Kidney tubule cell (primary cell): ENCODE measurements at places on chromosomes 5 and 9.

DNA sequence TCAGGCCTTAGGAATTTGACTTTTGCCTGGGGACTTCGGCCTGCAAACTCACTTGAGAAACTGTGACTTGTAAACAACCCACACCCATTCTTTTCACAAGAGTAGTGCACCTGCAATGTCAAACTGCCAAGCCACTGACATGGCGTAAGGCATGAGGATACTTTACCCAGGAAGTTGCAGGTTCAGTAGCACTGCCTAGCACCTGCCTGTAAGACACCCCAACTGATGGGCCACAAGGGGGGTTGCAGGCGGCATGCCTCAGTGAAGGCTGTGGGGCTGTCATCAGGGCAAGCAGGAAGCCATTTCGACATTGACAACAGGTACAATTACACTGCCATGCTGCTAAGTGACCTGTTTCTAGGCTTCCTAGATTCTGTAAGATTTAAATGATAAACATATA is 41.3 kb upstream of the RASGEF1C start:
- no peak for DNase-seq

- no peak for DNase-seq
These were observed 272.0 kb upstream of the ACTBL2 start for GRCh38 chr5:57754616-57755015.

DNA sequence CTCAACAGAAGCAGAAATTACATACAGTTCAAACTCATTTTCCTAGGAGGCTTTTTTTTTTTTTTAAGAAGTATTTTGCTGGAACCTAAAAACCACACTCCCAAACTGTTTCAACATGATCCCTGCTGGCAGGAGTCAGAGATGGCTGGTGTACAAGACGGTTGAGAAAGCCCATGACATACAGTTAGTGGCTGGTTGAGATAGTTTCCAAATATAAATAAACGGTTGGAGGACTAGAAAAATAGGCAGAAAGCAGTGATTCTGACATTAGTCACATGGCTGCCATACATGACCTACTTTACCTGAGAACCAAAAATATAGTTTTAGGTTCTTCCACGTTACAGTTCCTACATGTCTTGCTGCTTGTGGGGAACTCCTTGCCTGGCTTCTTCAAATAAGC is 31.7 kb upstream of the BASP1 start:
- no peak for DNase-seq

- DNase-seq, result no peak
These were observed 114.3 kb upstream of the BOD1 start for GRCh38 chr5:173730632-173731298.

DNA sequence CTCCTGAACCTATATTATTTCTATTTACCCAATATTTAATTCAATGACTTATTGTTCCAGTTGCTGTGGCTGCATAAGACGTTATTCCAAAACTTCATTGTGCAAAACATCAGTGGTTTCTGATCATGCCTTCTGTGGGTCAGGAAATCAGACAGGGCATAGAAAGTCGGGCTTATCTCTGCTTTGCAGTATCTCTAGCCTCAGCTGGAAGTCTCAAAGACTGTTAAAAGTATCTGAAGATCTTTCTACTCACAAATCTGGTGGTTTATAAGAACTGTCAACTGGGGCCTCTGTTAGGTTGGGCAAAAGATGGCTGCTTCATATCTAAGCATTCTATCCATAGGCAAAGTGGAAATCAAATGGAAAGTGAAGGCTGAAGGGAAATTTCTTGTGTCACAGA is 687.7 kb upstream of the ARRDC3 start:
- no peak for DNase-seq

DNA sequence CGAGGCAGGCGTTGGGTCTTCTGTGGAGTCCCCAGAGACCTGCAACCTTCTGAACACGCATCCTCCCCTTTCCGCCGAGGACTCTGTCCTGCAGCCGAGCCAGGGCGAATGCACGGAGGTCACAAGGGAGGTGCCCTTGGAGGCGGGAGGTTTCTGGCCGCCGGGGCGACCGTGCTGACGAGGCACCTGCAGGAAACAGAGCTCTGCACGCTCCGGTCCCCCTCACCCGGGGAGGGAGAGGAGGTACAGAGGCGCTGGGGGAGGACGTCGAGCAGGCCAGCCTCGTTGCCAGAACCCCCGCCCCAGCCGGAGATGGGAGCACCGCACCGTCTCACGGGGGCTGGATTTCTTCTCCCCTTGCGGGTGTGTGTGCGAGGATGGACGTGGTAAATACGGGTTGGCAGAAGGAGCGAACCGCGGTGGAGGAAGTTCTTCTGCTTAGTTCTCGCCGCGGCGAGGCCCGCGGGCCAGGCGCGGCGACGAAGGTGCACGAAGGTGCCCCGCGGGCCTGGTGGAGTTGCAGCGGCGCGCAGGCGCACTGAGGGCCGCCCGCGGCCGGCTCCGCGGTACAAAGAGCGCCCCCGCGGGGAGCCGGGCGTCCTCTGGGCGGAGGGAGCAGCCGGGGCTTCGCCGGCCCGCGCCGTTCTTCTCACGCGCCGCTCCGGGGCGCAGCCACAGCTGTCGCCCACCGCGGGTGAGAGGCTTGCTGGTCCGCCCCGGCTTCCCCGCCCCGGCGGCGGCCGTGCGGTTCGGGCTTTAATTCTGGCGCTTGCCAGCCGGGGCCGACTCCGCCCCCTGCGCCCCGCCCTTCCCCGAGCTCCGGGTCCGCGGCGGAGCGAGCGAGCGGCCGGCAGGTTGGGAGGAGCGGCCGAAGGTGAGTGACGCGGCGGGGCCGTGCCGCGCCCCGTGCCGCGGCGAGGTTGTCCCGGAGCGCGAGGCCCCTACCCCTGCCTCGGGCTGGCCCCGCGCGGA is 289.5 kb downstream of the DOCK8 start:
- DNase-seq, result peak; percentile 89

GRCh38 chr9:105144076-105144475 is 100.4 kb upstream of the SLC44A1 start:
- no peak for DNase-seq

DNA sequence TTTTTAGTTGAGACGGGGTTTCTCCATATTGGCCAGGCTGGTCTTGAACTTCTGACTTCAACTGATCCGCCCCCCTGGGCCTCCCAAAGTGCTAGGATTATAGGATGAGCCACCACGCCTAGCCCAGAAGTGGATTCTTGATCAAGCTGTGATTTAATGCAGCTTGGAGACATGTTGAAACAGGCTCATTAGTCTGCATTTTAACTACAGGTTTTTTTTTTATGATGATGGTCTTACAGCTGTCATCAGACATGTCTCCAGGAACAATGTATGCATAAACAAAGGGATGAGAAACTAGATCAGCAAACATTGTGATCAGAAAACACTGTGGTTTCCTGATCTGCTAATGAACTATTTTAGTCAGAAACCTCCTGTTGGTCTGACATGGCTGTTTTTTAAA is 30.0 kb upstream of the PLPP1 start:
- no peak for DNase-seq

DNA sequence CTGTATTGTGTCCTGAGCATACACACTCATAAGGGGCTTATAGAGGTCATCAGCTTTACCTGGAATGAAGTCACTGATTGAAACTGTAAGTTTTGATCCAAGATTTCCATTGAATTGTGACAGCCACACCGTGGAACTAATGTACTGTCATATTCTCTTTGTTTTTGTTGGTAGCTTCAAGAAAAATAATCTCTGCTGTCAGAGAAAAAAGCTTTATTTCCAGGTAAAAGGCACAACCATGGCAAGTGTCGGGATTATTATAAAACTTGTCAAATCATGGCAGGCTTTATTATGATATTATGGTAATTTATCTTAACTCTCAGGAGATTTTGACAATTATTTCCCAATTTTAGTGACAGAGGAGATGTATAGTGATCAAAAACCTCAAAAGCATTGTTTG is 191.2 kb downstream of the FAM170A start:
- DNase-seq, result no peak

- DNase-seq, result peak; percentile 37
These were observed 154.6 kb downstream of the SYK start for GRCh38 chr9:90956026-90956810.

- peak; percentile 21 for DNase-seq
These were observed 256.0 kb downstream of the DOCK8 start for GRCh38 chr9:470552-471194.

- no peak for DNase-seq
These were observed 50.5 kb upstream of the RNU6ATAC start for GRCh38 chr9:134214766-134215419.

- peak; percentile 48 for DNase-seq
These were observed 131.7 kb downstream of the SUSD1 start for GRCh38 chr9:112043423-112043822.

- DNase-seq, result no peak
These were observed 52.3 kb upstream of the MYOT start for GRCh38 chr5:137815202-137815990.

- peak; percentile 39 for DNase-seq
These were observed 113.4 kb downstream of the GADD45G start for GRCh38 chr9:89718176-89718575.

GRCh38 chr9:79201636-79202035 is 370.1 kb upstream of the TLE4 start:
- DNase-seq, result no peak

DNA sequence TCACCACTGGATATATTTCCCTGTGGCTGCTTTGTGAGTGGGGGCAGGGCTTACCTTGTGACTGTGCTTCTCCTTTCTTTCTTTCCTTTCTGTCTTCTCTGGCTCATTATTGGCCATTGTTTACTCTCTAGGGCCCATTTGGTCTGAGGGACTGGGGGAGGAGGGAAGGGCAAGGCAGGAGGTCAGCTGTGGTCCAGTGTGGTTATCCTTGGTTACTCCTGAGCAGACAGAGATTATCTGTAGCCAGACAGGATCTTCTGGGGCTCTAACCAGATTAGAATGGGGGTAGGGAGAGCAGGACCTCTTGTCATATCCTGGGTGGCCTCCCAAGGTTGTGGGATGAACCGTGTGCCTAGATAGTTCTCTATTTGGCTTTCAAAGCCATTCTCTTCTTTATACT is 71.2 kb downstream of the ANKRD55 start:
- DNase-seq, result peak; percentile 66

DNA sequence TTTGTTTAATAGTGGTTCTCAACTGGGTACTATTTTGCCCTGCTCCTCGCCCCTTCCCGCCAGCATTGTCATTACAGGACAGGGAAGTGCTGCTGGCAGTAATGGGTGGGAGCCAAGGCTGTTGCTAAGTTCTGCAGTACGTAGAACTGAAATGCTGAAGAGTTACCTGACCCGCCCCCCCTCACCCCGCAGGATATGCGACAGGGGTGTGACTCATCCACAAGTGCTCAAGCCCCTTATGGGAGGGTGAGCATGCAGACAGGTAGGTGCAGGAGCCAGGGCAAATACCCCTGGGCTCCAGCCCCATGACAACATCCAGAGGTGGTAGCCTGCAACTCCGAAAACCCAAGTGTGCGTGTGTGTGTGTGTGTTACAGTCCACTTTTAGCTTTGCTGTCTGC is 35.7 kb downstream of the LRRC70 start:
- DNase-seq, result no peak

GRCh38 chr5:172951371-172952033 is 7.7 kb upstream of the RPL26L1 start:
- no peak for DNase-seq

DNA sequence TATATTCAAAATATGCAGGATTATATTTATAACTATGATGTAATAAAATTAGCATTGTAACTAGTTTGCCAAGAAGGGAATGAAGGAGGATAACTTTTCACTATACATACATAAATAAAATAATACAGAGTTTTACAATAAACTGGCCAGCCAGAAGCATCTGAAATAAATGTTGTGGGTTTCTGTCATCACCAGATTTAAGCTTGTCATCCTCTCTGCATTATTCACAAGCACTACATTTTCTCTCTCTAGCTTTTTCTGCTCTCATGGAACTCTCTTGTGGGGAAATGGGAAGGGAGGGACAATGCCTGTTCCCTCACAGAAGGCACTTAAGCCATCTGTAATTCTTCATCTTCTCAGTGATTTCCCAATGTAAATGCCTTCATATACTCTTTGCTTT is 626.8 kb downstream of the SEMA5A start:
- DNase-seq, result no peak

- no peak for DNase-seq
These were observed 6.1 kb upstream of the SPTLC1 start for GRCh38 chr9:92121265-92121664.

DNA sequence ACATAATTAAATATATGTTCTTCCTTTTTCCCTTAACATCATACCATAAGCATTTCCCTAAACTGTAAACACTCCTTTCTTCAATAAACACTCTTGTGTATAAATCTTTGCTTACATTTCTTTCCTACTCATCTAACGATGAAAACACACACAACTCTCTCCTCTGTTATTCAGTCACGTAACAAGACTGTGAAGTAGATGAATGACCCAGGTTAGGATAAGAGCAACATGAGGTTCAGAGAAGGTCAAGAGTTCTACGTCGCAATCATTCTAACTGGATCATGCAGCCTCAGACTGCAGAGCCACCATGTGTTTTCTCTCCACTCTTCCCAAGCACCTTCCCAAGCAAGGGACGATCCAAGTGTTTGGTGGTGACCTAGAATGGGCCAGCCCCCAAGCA is 70.5 kb upstream of the SPTLC1 start:
- DNase-seq, result no peak

DNA sequence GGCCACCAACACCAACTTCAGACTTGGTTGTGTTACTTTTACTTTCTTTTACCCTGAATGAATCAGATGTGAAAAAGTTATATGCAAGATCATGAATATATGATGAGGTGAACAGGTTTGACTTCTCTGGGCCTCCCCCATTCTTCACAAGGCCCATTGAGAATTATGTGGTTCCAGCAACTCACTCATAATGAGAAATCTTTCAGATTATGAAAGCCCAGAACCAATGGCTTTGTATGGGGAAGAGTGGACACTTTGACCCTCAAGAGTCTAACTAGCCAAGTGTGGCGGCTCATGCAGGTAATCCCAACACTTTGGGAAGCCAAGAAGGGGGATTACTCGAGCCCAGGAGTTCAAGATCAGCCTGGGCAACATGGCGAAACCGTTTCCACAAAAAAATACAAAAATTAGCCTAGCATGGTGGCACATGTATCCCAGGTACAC is 16.1 kb upstream of the LNPEP start:
- DNase-seq, result no peak

GRCh38 chr5:107783551-107783950 is 112.8 kb upstream of the EFNA5 start:
- no peak for DNase-seq

DNA sequence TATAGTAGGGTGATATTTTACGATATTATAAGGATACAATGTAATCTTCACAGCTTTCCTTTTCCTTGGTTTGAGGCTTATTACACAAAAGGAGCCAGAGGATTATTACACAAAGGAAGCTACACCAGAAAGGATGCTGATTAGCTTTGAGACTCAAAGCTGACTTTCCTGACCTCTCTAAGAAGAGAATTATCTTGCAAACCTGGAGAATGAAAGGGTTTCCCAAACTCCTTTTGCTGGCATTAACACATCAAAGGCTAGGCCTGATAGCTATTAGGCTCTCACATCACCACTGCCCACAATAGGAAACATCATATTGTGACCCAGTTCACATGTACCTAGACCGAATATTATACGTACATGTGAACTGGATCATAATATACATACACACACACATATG is 34.2 kb upstream of the CHD1 start:
- no peak for DNase-seq

DNA sequence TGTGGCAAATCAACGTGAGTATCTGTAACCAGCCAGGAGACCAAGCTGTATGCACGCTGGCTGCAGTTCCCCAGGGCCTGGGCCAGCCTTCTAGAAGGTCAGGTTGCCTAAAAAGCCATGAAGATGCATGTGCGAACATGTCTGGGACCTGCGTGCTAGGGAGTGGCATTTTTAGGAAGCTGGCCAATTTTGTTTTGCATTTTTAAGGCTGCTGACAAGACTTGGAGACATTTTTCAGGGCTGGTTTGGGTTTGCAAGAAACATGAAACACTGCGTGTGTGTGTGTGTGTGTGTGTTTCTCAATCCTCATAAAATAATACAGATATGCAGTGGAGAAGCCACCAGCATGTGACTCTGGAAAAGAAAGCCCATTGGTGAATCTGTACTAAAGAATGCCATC is 5.1 kb downstream of the TGFBI start:
- no peak for DNase-seq
